ENCODE measurements at places on chromosomes 13 and 19.

GRCh38 chr13:40975441-40975840 lies 43.7 kb downstream of the ELF1 start:
- DNase-seq: no peak

- DNase-seq: peak; percentile 66
These were observed 20.3 kb downstream of the C19orf81 start for GRCh38 chr19:50669302-50670101.

- no peak for DNase-seq
These were observed 6.7 kb downstream of the SAFB2 start for GRCh38 chr19:5615756-5616327.

- no peak for DNase-seq
These were observed 66.9 kb downstream of the MIPEP start for GRCh38 chr13:23822252-23822824.

GRCh38 chr13:34926508-34926907 lies 15.6 kb upstream of the NBEA start:
- DNase-seq: peak; percentile 3

DNA sequence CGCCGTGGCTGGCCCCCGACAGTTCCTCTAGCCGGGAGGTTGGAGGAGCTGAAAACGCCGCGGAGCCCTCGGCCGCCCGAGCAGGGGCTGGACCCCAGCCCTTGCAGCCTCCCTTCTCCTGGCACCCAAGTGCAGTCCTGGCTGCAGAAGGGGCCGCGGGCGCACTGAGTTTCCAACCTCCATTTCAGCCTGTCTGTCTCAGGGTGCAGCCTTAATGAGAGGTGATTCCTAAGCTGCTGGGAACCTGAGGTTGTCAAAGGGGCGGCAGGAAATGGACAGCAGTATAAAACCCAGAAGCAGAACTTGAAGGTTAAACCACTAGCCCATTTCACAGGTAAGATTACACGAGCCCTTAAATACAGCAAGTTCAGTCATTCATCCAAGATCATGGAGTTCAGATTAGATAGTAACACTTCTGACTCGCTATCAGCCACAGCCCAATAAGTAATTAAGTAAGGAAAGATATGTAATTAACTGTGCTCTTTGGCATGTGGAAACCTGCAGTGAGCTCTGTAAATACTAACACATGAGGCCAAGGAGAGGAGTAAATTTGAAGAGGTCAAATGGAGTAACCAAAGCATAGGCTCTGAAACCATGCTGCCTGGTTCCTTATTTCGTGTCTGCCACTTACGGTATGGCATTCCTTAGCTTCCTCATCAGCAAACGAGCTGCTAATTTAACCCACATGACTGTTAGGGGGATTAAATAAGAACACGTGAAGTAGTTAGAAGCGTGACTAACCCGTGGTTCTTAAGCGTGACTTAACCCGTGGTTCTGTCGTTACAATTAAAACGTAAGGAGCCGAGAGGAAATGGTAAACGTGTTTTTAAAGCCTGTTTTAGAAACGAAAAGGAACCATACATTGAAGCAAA lies 686 bp downstream of the SETDB2 start:
- DNase-seq: peak; percentile 91

DNA sequence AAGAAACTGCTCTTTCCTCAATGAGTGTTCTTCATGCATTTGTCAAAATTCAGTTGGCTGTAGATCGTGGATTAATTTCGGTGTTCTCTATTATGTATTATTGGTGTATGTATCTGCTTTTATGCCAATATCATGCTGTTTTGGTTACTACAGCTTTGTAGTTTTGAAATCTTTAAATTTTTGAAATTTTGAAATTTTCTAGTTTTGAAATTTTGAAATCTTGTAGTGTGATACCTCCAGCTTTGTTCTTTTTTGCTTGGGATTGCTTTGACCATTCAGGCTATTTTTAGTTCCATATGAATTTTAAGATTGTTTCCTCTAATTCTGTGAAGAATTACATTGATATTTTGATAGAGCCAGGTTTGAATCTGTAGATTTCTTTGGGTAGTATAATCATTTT lies 3.1 kb downstream of the CD33 start:
- no peak for DNase-seq

GRCh38 chr19:13670846-13671245 lies 93.5 kb upstream of the MRI1 start:
- DNase-seq: no peak

DNA sequence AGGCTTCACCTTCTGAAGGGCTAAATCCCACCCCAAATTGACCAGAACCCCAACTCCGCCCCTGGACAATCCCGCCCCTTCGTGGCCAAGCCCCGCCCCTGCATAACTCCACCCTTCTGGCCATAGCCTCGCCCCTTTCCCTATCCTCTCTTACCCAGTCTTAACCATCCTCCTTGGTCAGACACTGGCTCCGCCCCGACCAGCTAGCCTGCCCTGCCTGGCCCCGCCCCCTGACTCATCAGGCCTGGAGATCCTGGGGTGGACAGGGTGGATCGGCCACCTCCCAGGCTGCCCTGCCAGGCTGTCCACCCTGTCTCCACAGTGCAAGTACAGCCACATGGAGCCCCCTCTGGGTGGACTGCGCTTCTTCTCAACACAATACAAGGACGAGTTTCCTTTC lies 8.0 kb upstream of the ZNF358 start:
- peak; percentile 79 for DNase-seq

DNA sequence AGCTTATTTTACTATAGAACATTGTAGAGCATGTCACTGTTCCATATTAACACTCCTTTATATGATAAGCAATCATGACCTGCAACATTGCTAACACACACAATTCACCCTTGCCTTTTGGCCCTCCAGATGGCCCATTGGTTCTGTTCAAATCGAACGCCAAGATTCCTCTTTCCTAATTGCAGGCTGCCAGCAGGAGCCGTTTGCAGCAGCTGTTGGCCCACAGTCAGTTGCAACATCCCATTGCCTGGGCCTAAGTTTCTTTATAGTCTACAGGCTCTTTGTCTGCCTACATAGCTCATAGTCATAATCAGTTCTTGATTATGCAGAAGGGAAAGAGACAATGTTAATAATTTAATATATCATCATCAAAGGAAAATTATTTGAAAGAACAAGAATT lies 37.6 kb downstream of the KCTD12 start:
- peak; percentile 83 for DNase-seq

DNA sequence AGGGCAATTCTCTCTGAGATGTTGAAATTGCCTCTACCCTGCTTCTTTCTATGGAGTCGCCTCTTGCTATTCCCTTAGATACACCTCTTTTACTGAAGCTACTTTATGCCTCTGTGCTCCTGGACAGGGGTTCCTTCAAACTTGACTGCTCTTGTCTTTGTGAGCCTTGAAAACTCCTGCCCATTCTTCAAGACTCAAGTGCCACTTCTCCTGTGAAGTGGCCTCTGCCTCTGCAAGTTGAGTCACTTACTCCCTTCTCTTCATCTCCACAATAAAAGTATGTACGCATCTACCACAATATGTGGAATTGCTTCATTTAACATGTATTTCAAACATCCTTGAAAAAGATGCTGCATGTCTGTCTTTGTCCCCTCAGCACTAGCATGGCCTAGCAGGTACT lies 66.0 kb upstream of the TPP2 start:
- DNase-seq: no peak

DNA sequence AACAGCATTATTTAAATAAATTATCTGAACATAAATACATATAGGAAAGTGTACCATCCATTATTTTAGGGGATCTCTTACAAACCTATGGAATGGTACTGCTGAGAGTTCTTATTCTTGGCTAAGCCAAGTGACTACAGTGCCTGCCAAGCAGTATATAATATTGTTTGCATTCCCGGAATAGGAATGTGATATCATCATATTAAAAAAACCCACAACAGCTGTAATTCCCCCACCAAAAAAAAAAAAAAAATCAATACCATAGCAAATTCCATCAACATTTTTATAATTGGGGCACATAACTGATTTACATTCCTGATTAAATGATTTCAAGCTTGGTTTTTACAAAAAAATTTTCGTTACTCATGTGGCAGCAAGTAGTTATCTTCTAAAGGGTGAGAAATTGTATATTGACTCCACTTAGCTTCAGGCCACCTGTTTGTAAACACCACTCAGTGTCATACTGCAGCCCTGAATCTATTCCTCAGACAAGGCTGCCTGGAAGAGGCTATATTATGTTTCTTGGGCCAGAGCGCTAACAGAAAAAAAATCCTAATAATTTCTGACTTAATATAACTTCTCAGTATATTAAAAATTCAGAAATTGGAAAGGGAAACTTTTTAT lies 278.1 kb downstream of the DNAJC15 start:
- no peak for DNase-seq

- DNase-seq: no peak
These were observed 722 bp upstream of the TIMM50 start for GRCh38 chr19:39479916-39480315.

DNA sequence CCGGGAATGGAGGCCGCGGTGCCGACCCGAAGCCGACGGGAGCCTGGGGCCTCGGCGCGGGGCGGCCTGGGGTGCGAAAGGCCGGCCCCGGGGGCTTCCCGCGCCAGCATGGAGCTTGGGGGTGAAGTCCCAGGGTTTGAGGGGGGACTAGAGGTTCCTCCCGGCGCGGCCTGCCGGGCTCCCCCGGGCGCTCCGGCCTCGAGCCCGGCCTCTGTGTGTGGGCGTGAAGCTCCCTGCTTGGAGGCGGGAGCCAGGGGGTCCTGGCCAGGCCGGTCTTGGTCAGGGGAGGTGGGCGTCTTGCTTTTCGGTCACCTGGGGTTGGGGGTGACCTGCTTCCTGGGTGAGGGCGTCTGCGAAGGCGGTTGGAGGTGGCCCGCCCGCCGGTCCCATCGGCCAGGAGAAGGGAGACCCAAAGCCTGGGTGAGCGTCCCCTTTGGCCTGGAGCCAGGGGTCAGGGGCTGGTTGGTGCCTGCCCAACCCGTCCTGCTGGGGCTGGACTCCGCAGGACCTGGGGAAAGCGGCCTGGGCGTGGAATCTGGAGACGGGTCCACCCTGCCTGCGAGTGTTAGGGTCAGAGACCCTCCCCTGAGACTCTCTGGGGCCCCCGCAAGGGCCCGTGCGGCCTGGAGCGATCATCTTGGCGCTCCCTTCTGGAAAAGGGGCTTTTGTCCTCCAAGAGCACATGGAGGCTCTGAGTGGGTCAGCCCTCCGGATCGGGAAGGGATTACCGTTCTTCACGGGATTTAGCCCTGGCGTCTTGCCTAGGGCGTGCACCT lies 535 bp downstream of the BSG start:
- peak; percentile 65 for DNase-seq

DNA sequence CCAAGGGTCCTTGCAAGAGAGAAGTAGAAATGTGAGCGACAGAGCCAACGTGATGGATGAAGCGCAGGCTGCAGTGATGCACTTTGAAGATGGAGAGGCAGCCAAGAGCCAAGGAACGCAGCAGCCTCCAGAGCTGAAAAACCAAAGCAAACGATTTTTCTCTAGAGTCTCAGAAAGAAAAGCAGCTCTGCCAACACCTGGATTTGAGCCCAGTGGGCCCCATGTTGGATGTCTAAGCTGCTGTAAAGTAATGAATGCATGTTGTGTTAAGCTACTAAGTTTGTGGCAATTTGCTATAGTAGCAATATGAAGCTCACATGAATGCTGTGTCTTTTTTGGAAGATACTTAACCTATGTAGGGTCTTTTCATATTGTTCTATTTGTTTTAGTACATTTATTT lies 894.3 kb downstream of the EFNB2 start:
- DNase-seq: no peak

DNA sequence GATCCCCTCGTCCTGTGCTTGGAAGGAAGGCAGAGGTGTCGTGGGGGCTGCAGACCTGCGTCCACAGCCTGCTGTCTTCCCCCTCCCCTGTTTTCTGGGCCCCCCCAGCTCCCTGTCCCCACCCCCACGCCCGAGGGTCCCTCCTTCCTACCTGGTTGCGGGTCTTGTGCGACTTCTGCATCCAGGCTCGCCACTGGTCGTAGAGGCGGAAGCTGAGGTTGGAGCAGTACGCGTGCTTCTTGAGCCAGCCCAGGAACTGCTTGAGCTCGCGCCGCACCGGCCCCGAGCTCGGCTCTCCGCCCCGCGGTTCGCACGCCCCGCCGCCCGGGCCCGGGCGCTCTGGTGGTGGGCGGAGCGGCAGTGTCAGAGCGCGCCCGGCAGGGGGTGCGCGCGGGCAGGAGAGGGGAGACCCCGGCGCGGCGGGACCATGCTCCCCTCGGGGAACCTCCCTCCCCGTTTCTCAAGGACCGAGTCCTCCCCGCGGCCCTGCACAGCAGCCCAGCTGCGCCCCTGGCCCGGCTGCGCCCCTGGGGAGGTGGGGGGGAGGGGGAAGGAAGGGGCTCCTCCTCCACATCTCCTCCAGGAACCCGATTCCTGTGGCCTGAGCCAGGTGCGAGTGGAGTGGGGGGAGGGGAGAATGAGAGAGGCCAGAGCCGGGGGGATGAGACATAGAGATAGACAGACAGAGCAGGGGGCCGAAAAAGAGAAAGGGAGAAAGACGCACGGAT lies 5.7 kb downstream of the REX1BD start:
- DNase-seq: peak; percentile 86

- no peak for DNase-seq
These were observed 13.8 kb downstream of the CILP2 start for GRCh38 chr19:19551853-19552192.

- DNase-seq: no peak
These were observed 595 bp downstream of the TLE2 start for GRCh38 chr19:3028305-3029064.

DNA sequence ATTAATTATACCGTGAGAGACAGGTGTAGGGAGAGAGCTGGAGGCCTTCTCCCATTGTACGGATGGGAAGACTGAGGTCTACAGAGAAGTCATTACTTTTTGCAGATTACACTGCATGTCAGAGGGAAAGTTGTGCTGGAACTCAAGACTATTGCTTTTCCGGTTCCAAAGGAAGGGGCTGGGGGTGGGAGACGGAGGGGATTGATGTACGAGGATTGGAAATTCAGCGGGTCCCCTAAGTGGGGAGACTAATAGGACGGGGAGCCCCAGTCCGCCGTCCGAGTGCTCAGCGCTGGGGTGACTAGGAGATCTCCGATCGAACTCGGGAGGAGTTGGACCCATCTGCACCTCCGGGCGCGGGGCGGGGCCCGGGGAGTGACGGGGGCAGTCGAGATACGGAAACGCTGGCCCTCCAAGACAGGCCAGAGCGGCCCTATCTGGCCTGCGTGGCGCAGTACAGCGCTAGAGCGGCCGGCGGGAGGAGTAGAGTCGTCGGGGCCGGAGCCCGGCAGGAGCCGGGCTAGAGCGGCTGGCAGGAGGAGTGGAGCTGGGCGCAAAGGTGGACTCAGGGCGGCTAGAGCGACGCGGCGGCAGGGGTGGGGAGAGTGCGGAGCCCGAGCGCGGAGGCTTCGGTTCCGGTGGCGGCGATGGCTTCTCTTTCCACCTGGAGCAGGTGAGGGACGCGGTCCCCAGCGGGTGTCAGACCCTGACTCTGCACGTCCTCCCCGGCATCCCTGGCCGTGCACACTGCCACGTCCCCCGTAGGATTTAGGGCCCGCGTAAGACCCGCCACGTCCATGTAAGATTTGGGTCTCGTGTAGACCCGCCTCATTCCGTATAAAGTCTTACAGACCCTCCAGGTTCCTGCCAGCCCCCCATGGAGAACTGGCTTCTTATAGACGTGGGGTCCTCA lies 1.1 kb downstream of the ARHGEF1 start:
- peak; percentile 96 for DNase-seq

DNA sequence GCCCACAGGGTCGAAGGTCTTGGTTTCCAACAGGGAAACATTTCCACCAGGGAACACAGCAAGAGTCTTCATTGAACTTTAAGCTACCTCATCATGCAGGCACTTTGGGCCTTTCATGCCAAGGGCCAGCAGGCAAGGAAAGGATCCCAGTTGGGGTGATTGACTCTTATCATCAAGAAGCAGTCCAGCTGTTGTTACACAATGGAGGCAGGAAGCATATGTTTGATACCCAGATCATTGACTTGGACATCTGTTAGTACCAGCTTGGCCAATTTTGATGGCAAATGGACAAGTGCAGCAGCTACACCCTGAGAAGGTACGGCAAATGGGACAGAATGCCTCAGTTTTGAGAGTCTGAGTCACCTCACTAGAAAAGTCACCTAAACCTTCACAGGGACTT lies 10.9 kb upstream of the RCBTB1 start:
- no peak for DNase-seq
